ENCODE measurements at places on chromosomes 16 and 17.
A peak's percentile ranks its signal among the peaks of the same experiment; 100 is the strongest.

DNA sequence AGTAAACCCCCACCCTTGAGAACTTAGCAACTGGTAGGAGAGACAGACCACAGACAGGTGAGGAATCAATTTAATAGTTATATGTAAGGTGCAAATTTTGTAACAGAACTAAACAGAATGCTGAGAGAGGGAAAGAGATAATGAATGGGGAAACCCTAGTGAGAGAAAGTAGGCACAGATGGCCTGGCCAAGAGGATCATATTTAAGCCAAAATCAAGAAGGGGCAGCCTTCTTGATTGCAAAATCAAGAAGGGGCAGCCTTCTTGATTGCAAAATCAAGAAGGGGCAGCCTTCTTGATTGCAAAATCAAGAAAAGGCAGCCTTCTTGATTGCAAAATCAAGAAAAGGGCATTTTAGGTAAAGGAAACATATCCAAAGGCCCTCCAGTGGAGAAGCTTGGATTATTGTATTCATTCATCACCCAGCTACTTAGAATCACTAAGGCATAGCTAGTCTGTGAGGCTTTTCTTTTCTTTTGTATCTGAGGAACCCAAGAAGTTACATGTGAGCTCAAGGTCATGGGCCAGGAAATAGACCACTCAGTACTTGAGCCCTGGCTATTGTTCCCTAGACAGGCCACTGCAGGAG is 190.6 kb downstream of the CYLD start:
- DNase-seq, result no peak

DNA sequence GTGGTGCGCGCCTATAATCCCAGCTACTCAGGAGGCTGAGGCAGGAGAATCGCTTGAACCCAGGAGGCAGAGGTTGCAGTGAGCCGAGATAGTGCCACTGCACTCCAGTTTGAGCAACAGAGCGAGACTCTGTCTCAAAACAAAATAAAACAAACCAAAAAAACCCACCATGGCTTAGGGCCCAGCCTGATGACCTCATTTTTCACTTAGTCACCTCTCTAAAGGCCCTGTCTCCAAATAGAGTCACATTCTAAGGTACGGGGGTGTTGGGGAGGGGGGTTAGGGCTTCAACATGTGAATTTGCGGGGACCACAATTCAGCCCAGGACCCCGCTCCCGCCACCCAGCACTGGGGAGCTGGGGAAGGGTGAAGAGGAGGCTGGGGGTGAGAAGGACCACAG is 1.4 kb upstream of the STH start:
- DNase-seq, result no peak

DNA sequence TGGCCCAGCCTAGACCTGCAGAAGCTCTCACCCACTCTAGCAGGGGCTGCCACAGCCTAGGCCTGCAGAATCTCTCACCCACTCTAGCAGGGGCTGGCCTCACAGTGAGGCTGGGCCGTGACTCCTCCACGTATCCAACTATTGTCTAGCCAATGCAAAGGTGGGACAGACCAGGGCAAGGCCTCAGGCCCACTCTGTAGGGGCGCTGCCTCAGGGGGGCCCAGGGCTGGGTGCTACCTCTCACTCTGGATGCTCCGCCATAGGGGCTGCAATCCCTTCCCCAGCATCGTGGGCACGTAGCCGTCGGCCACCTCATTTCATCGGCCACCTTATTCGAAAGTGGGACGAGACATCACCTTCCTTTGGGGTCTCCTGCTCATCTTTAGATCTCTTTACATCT is 51.7 kb downstream of the RPH3AL start:
- no peak for DNase-seq

- no peak for DNase-seq
These were observed 3.0 kb downstream of the BAHCC1 start for GRCh38 chr17:81398176-81398831.

- peak; percentile 91 for DNase-seq
These were observed 17.5 kb downstream of the SBK1 start for GRCh38 chr16:28309811-28310311.

GRCh38 chr16:49836218-49836617 is 19.7 kb downstream of the ZNF423 start:
- no peak for DNase-seq

GRCh38 chr17:36884495-36885152 is 52.7 kb upstream of the LHX1 start:
- no peak for DNase-seq

- DNase-seq, result no peak
These were observed 34.6 kb downstream of the DCUN1D3 start for GRCh38 chr16:20865420-20866131.

- no peak for DNase-seq
These were observed 10.0 kb downstream of the TMEM235 start for GRCh38 chr17:78241277-78242023.

DNA sequence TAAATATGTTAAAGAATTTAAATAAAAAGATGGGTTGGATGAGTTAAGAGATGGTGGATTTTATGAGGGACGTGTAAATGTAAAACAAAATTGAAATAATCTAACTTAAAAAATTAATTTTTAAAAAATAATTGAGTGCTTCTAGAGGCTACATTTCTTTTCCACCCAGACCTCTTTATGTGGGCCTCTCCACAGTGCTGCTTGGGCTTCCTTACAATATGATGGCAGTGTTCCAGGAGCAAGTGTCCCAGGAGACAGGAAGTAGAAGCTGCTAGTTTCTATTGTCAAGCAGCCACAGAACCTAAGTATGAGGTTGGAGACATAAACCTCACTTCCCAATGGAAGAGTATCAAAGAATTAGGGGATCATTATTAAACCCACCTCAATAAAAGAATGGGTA is 205.7 kb upstream of the CPHXL start:
- DNase-seq, result no peak

GRCh38 chr16:86768999-86769398 is 190.7 kb downstream of the FOXL1 start:
- DNase-seq, result no peak

DNA sequence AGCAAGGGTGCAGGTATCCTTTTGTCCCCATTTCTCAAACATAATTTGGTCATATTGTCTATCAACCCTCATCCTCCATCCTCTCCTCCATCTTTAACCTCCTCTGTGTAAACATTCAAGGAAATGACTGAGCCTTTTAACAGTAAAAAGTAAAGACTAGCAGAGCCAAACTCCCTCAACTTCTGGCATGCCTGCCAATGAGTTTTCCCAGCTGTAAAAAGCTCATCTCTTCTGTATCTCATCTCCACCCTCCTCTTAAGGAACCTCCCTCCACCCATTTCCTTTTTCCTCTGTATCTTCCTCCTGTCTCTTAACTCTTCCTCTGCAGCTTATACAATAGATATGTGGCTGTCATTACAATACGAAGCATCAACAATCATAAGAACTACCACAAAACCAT is 76.9 kb upstream of the PSMD7 start:
- no peak for DNase-seq

DNA sequence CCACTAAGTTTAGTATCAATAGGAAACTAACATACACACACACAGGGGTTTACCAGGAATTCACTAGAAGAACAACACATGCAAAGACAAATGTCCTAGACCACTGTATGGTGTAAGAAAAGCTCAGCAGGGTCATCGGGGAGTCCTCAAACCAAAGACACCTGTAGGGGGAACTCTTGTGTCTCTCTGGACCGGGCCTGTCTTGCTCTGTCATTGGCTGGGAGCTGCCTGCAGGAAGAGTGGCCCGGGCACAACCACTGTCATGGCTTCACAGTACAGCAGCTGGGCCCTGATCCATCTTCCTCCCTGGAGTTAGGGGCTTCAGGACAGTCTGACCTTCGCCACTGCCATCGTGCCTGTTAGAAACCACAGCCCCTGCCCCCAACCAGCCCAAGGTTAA is 263.6 kb upstream of the DYNLRB2 start:
- no peak for DNase-seq

DNA sequence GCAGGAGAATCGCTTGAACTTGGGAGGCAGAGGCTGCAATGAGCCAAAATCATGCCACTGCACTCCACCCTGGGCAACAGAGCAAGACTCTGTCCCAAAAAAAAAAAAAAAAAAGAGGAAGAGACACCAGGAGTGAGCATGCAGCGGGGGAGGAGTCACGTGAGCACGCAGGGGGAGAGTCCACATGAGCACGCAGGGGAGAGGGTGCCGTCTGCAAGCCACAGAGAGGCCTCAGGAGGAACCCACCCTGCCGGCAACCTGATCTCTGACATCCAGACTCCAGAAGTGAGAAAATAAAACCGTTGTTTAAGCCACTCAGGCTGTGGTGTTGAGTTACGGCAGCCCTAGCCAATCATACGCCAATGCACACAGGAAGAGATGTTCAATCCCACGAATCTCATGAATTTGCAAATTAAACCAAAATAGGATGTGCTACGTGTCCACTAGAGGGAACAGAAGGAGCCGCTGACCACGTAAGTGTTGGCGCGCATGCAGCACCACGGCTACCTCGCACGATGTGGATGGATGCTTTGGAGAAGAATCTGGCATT is 42.2 kb downstream of the CCDC57 start:
- peak; percentile 3 for DNase-seq

- no peak for DNase-seq
These were observed 809 bp downstream of the PIRT start for GRCh38 chr17:10836966-10837590.

DNA sequence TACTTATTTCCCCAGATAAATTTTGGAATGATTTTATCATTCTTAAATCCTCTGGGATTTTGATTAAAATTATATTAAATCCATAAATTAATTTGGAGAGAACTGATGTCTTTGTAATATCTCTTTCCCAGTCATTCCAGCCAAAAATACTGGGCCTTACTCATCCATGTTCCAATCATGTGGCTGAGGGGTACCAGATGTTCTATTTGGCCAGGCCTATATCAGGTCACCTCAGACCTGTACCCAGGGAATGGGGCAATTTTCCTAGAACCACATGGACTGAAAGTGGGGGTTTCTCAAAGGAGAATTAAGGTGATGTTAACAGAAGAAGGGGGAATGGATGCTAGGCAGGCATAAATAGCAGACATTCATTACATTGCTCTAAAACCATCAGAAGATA is 7.5 kb downstream of the SNTB2 start:
- no peak for DNase-seq

DNA sequence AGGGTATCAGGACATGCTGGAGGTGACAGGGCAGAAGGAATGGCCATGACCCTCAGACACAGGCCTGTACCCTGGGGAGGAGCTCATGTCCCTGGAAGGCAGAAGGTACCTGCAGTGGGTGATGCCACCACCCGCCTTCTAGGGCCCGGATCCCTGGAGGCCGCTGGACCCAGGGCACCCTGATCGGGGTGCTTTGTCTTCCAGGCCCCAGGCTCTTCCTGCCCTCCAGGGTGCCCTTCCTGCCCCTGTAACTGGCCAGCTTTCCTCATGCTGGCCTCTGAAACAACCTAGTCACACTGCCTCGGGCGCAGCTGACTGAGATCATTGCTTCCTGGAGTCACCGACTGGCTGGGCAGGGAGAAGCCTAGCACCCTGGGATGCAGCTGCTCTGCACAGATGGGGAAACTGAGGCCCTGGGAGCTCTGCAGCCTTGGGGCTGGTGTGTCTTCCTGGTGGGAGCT is 5.8 kb downstream of the ADCY7 start:
- no peak for DNase-seq

DNA sequence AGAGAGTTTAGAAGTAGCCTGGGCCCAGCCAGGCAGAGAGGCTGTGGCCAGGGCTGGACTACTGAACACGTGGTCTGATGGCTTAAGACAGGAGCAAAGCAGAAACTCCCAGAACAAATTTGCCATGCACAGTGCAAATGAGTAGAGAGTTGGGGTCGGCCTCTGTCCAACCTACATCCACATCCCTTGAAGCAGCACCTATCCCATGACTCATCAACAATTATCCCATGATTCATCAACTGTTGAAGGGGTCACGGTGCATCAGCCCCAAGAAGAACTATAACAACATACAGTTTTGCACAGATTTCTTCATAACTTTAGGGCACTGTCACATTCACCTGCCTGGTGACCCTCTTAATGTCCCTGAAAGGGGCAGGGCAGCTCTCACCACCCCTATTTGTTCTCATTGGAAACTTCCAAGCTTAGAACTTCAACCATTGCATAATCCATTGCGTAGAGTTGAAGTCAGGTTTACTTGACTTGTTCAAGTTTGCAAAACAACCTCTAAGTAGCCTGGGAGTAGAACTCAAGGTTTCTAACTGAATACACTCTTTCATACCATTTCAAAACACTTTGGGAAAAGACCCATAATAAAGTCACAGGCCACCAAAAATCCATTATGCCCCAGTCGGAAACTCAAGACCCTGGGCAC is 235.2 kb upstream of the CDH5 start:
- no peak for DNase-seq

DNA sequence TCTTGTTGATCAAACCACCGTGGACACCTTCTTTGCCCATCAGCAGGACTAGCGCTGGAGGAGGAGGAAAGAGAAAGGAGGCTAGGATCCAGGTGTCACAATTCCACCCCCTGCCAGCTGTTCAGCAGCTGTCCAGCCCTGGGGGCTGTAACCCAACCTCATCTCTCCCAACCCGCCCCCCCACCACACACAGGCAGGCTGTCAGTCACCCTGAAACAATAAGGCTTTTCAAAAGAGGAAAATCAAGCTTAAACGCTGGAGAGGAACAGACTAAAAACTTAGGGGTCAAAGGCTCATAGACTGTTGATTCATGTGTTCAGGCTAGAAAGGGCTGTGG is 2.4 kb downstream of the PFN1 start:
- no peak for DNase-seq

DNA sequence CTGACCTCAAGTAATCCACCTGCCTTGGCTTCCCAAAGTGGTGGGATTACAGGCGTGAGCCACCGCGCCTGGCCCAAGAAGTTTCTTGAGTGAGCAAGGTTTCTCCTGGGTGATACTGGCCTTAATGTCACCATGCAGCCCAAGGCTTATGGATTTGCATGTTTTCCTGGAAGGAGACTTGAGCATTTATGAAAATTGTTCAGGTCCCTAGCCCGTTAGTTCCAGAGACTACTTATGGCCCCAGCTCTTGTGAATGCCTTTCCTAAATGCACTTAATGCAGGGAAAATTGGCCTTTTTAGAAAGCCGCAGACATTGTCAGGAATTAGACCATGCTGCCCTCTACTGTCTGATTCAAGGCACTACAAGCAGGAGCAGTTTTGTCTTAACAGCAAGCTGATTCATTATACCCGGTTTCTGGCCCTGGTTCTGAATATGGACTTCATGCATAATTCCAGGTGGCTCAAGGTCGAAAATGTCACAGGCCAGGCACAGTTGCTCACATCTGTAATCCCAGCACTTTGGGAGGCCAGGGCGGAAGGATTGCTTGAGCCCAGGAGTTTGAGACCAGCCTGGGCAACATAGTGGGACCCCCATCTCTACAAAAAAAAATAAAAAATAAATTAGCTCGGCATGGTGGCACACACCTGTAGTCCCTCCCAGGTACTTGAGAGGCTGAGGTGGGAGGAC is 91.3 kb downstream of the SNX29 start:
- peak; percentile 76 for DNase-seq
